ENCODE measurements at places on chromosomes 11 and 22.

DNA sequence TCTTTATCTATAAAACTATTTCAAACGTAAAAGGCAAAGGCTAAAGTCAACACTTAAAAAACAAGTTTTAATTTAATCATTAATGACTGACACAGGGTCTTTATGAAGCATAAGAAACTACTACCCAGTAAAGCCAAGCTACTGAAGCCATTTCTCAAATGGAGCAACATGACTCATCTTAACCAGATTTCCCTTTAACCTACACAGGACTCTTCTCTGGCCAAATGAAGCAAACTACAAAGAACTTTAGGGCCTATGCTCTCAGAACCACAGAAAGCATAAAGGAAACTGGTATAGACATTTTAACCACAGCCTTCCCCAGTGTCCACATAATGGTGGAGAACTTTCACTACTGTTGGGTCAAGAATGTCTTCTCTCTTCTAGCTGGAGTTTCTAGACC, 34.7 kb downstream of the ALG9 start:
- no peak for DNase-seq

- no peak for DNase-seq
Measured at GRCh38 chr11:108206969-108207682, 15.3 kb downstream of the NPAT start.

DNA sequence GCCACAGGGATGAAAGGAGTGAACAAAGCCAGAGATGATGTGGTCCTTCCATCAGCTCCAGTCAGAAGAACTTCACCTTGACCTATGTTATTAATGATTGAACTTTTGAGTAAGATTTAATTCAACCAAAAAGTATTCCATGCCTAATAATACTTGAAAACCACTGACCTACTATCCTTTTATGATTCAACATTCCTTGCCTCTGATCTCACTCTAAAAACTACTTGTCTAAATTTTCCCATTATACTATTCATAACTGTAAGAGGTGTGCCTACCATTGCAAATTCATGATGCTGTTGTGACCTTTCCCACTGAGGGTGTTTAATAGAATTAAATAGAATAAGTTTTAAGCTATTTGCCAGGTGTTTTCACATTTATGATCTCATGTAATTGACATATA, 164.7 kb upstream of the GUCY1A2 start:
- no peak for DNase-seq

DNA sequence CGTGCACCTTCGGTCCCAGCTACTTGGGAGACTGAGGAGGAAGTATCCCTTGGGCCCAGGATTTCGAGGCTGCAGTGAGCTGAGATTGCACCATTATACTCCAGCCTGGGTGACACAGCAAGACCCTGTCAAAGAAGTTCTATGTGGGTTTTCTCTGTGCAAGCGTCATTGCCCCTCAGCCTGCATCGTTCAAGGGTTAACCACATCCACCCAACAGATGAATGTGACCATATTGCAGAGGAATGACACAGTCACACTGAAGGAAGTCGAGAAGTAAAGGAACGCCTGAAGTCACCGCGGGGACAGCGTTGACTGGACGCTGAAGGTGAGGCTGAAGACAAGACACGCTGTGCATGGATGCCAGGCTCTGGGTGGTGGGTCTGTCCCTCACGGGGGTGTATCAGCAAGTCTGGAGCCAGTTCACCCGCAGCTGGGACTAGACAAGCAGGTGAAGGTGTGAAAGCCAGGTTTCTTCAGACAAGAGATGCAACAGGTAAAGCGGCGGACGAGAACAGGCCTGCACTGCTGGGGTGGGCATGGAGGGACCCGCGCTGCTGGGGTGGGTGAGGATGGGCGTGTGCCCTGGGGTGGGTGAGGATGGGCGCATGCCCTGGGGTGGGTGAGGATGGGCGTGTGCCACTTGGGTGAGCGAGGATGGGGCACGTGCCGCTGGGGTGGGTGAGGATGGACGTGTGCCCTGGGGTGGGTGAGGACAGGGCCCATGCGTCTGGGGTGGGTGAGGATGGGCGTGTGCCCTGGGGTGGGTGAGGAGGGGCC, 36.5 kb upstream of the TOLLIP start:
- DNase-seq: no peak

GRCh38 chr11:61680622-61681221, 531 bp downstream of the DAGLA start:
- no peak for DNase-seq

DNA sequence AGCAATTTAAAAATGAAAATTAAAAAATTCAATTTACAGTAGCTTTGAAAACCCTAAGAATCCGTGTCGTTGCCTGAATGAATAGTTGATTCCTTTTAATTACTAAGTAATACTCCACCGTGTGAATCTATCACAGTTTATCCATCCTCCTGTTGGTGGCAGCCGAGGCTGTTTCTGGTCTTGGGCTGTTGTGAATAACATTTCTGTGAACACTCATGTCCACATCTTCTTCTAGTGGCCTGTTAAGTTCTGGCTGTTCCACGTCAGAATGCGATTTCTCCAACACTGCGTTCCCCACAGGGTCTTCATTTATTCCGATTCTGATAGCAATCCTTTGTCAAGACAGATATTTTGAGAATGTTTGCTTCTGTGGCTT, 223.0 kb downstream of the TBC1D22A start:
- DNase-seq: no peak

DNA sequence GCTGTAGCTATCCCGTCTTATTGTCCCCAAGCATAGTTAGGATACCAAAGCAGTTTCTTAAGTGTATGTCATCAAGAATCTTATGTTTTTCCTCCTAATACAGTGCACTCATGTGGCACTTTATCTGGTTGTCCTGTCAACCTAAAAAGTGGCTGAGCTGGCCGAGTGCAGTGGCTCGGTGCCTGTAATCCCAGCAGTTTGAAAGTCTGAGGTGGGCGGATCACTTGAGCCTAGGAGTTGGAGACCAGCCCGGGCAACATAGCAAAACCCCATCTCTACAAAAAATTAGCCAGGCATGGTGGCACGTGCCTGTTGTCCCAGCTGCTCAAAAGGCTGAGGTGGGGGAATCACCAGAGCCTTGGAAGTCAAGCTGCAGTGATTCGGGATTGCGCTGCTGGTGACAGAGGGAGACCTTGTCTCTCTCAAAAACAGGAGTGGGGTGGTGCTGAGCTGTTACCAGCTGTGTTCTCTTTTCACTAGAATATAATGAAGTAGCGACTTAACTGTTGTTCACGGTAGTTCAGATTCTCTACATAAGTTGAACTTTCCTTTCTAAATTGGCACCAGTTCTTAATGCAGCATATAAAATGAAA, 48.1 kb downstream of the EP300 start:
- DNase-seq: no peak

GRCh38 chr11:73017024-73017751, 124.9 kb downstream of the FCHSD2 start:
- no peak for DNase-seq

DNA sequence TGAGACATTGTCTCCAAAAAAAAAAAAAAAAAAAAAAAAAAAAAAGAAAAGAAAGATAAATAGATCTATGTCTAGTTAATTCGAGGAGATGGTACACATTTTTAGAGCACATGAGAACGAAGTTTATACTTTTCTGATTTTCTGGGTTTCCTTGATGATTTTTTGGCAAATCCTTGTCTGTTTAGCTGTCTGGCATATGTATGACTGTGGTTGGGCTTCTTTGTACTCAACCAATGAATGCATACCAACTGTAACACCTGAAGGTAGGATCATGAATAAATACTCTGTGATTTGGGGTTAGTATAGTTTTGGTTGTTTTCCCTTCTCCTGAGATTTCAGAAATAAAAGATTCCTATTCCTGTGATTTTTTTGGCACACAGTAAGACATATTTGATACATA, 63.1 kb downstream of the ARHGEF12 start:
- no peak for DNase-seq

DNA sequence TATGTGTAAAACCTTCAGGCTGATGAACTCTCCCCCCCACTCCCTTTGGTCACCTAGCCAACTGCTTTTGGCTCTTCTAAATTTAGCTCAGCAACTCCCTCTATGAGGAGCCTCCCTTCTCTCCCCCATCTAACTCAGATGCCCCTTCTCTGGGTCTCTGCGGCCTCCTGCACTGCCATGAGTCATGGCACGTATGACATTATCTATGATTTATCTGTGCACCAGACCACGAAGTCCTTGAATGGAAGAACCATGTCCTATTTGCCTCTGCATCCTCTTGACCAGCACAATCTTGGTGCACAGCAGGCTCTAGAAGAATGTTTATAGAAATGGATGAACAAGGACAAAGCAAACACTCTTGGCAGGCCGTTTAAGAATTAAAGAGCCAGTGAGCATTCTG, 46.0 kb downstream of the RPL27A start:
- DNase-seq: peak; percentile 67

DNA sequence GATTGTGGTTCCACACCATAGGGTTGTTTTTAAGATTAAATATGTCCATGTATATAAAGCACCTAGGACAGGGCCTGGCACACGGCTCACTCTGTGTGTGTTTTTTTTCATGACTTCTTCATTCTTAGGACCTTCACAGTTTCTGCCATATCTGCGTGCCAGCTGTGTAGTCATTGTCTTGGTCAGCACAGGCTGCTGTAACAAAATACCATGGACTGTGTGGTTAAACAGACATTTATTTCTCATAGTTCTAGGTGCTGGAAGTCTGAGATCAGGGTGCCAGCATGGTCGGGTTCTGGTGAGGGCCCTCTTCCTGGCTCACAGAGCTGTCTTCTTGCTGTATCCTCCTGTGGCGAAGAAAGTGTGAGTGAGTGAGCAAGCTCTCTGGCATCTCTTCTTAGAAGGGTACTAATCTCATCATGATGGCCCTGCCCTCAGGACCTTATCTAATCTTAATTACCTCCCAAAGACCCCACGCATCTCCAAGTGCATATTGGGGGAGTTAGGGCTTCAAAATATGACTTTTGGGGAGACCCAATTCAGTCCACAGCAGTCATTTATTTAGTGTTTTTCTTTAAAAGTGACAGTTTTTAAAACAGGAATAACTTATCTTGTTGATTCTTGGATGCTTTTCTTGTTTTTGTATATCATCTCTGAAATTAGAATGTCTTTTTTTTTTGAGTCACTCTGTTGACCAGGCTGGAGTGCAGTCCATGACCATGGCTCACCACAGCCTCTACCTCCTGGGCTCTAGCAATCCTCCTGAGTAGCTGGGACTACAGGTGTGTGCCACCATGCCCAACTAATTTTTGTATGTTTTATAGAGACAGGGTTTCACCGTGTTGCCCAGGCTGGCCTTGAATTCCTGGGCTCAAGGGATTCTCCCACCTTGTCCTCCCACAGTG, 70.9 kb downstream of the ZNRF3 start:
- DNase-seq: no peak

- DNase-seq: no peak
Measured at GRCh38 chr11:19478891-19479290, 233.7 kb upstream of the NAV2 start.

- no peak for DNase-seq
Measured at GRCh38 chr22:42813501-42813900, 43.6 kb downstream of the ARFGAP3 start.

DNA sequence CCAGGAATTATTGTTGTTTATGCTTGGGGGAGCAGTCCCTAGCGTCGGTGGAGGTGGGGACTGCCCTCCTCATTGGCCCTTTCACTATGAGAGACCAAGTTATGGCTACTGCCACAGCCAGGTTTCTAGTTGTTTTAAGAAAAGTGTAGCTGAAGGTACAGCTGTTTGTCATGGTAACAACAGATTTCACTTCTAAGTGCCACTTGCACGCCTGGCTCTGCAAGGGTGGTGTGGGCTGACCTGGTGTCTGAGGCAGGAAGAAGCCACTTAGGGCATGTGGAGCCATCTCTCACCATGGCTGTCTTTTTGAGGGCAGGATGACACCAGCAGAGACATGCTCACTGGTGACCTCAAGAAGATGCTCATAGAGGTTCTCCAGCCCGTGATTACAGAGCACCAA, 46.3 kb upstream of the MPEG1 start:
- DNase-seq: no peak

- DNase-seq: no peak
Measured at GRCh38 chr22:44668190-44668885, 33.7 kb upstream of the PRR5 start.

GRCh38 chr11:25052844-25053243, 556.0 kb downstream of the LUZP2 start:
- no peak for DNase-seq

GRCh38 chr11:35583843-35584242, 34.4 kb upstream of the FJX1 start:
- DNase-seq: no peak

- peak; percentile 66 for DNase-seq
Measured at GRCh38 chr22:30605449-30606110, 1.4 kb upstream of the TCN2 start.

DNA sequence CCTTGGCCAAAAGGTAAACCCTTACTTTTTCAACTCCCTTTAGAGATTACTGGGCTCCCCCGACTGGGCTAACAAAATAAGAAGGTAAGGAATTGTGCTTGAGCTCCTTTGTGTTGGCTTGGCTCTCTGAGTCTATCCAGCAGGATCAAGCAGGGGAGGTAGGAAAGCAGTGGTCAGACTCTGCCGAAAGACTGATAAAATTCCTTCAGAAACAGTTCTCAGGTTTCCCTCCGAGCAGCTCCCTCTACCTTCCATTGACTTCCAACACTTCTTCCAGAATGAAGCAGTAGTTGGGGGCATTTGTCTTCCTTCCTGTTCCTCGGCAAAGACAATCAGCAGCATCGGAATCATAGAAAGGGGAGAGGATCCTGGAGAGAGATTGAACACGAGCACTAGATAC, 16.1 kb upstream of the CARD18 start:
- DNase-seq: no peak

- no peak for DNase-seq
Measured at GRCh38 chr11:116229236-116229970, 543.4 kb downstream of the BUD13 start.

DNA sequence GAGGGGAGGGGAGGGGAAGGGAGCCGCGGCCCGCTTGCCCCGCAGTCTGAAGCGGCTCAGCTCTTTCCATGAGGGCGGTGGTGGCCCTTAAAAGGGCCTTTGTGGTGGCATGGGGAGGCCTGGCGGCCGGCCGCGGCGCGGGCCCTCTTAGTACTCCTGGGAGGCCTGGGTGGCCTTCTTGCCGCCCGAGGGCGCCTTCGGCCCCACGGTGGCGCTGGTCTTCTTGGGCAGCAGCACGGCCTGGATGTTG, 6.9 kb downstream of the DPAGT1 start:
- DNase-seq: peak; percentile 66

DNA sequence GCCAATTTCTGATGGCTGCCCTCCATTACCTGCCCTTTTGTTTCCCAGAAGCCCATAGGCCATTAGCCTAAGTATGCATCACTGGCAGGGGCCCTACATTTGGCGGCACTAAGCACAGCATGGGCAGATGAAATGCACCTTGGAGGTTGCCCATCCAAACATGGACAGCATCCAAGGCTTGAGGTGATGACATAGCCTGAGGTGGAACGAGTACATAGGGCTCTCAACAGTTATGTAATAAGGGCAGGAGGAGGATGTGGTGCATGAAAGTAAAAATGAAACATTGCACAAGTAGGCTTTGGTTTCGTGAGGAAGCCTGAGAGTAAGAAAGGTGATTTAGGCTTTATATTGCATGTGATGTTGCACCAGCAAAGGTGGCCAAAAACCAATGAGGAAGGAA, 148.1 kb downstream of the FAM76B start:
- DNase-seq: no peak

DNA sequence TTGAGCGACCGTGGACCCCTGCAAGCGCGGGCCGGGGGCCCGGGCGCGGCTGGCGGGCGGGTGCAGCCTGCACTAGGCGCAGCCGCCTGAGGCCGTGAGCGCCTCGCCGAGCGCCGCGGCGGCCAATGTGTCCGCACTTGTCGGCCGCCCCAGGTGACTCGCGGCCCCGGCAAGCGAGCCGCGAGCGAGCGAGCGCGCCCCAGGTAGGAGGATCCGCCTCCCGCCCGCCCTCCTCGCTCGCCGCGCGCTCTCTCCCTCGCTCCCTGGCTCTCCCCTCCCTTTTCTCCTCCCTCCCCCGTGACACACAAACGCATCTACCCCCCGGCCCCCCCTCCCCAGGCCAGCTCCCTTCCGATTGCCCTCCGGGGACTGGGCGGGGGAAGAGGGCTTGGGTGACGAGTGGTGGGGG, at the start of gene WNT7B:
Gene WNT7B, minus strand, starts transcription at position 160 of the 409 bp plus-strand sequence. CDS start 408 bp downstream, outside the sequence.
- no peak for DNase-seq
